IMR-90 (cell line): ENCODE measurements at places on chromosomes 7 and 10. TPM values are rescaled to one million over a fixed set of nuclear protein-coding genes. Genes with fewer than 3 reads are reported as not detected.

The RBP4 gene
- polyA plus RNA-seq: not detected in 2 replicates

The SPDYE6 gene
- polyA plus RNA-seq: not detected in 2 replicates

The MBL2 gene
- polyA plus RNA-seq: not detected in 2 replicates

The ZNF722 gene
- not detected in 2 replicates for polyA plus RNA-seq

The KLLN gene
- 0.26 and 0.36 TPM in 2 replicates for polyA plus RNA-seq

The MRM2 gene
- polyA plus RNA-seq: 16.9 and 19.1 TPM in 2 replicates

The CNPY1 gene
- not detected in 2 replicates for polyA plus RNA-seq

The LZTS2 gene
- polyA plus RNA-seq: 101 and 108 TPM in 2 replicates

The COL13A1 gene
- polyA plus RNA-seq: 31.3 and 32.0 TPM in 2 replicates

The ZFYVE27 gene
- polyA plus RNA-seq: 18.7 and 22.2 TPM in 2 replicates

The HOXA9 gene
- 0.32 and 0.59 TPM in 2 replicates for polyA plus RNA-seq

The CALCR gene
- polyA plus RNA-seq: not detected in 2 replicates

The RPEL1 gene
- 0.07 and 0.26 TPM in 2 replicates for polyA plus RNA-seq

The WNT8B gene
- polyA plus RNA-seq: 0.03 TPM in 1 of 2 replicates, not detected in the other

GRCh38 chr10:131437556-131438475 lies 126.3 kb upstream of the TCERG1L start:
- H3K4me1 ChIP-seq: no peaks in the 10 kb centered on the region
- H3K27ac ChIP-seq: no peak overlapping the region
- no peaks in the 10 kb centered on the region for H3K36me3 ChIP-seq

- no peak for DNase-seq
- no peaks in the 10 kb centered on the region for H3K36me3 ChIP-seq
- H3K27ac ChIP-seq: no peak overlapping the region
- no peaks in the 10 kb centered on the region for H3K27me3 ChIP-seq
These were observed 616.4 kb upstream of the MGMT start for GRCh38 chr10:128850647-128851046.

DNA sequence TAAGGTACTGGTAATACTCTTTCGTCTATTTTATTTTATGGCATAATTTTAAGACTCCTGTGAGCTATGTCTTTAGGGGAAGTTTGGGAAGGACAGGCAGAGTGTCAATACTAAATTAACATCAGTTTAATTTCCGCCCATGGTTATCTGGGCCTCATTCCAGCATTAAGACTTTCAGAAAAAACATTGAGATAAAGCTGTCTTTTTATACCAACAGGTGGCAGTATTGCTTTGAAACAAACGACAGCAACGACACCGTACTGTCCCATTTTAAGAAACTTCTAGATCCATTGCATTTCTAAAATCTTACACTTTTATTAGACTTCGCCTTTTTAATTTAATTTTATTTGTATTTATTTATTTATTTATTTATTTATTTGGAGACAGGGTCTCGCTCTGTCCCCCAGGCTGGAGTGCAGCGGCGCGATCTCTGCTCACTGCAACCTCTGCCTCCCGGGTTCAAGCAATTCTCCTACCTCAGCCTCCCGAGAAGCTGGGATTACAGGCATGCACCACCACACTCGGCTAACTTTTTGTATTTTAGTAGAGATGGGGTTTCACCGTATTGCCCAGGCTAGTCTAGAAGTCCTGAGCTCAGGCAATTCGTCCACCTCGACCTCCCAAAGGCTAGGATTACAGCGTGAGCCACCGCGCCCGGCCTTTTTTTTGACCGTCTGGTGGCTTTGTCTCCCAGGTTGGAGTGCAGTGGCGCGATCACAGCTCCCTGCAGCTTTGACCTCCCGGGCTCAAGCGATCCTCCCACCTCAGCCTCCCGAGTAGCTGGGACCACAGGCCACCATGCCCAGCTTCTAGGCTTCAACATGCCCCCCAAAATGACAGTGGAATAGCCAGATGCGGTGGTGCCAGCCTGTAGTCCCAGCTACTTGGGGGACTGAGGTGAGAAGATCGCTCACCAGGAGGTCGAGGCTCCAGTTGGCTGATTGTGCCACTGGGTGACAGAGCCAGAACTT lies 78.7 kb upstream of the C1GALT1 start:
- H3K36me3 ChIP-seq: no peaks in the 10 kb centered on the region
- no peak overlapping the region for H3K27ac ChIP-seq
- peaks cover 2% of the 10 kb centered on the region; the same call in 1 of the 2 replicates for H3K4me1 ChIP-seq
- no peak overlapping the region for H3K4me3 ChIP-seq
- DNase-seq: peak; percentile 74
- H3K27me3 ChIP-seq: no peaks in the 10 kb centered on the region

- no peaks in the 10 kb centered on the region for H3K27me3 ChIP-seq
- H3K27ac ChIP-seq: no peak overlapping the region; the same call in 1 of the 2 replicates
- peak; percentile 47 for DNase-seq
These were observed 3.1 kb downstream of the JCAD start for GRCh38 chr10:30056281-30056680.

DNA sequence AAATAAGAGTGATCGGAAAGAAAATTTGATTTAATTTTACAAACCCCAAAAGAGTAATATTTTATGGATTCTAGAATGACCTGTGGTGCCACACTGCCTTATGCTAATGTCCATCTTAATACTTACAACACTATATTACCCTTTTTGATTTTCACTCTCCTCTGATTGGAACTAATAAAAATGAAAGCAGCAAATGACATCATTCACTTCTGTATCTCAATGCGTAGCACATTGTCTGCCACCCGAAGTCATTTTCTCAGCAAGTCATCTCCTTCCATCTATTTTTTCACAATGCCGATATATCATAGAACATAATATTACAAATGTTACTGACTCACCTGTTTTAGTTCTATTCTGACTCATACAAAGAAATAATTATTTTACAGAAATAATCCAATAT lies 127.5 kb upstream of the PCLO start:
- H3K27me3 ChIP-seq: no peaks in the 10 kb centered on the region
- DNase-seq: no peak
- H3K4me1 ChIP-seq: no peaks in the 10 kb centered on the region
- no peaks in the 10 kb centered on the region for H3K36me3 ChIP-seq
- no peak overlapping the region for H3K4me3 ChIP-seq
- H3K27ac ChIP-seq: no peak overlapping the region

GRCh38 chr10:52314822-52315552 lies 906 bp downstream of the DKK1 start:
- H3K27ac ChIP-seq: peak overlapping the region; percentile 71
- peaks cover 6% of the 10 kb centered on the region; the same call in 1 of the 2 replicates for H3K36me3 ChIP-seq
- H3K4me3 ChIP-seq: peak overlapping the region; percentile 81
- H3K4me1 ChIP-seq: peaks cover 4% of the 10 kb centered on the region; the same call in 1 of the 2 replicates
- DNase-seq: peak; percentile 41
- H3K27me3 ChIP-seq: no peaks in the 10 kb centered on the region

GRCh38 chr10:115171392-115171960 lies 78.3 kb downstream of the ATRNL1 start:
- no peak overlapping the region for H3K27ac ChIP-seq
- H3K4me3 ChIP-seq: no peak overlapping the region
- no peaks in the 10 kb centered on the region for H3K4me1 ChIP-seq
- no peak for DNase-seq
- no peaks in the 10 kb centered on the region for H3K27me3 ChIP-seq

GRCh38 chr7:86149024-86149665 lies 494.6 kb upstream of the GRM3 start:
- no peaks in the 10 kb centered on the region for H3K4me1 ChIP-seq
- no peaks in the 10 kb centered on the region for H3K36me3 ChIP-seq
- no peaks in the 10 kb centered on the region for H3K27me3 ChIP-seq
- no peak overlapping the region for H3K4me3 ChIP-seq
- no peak for DNase-seq

- H3K4me3 ChIP-seq: no peak overlapping the region
- no peaks in the 10 kb centered on the region for H3K27me3 ChIP-seq
- DNase-seq: no peak
- no peaks in the 10 kb centered on the region for H3K36me3 ChIP-seq
- H3K4me1 ChIP-seq: peaks cover 2% of the 10 kb centered on the region; the same call in 1 of the 2 replicates
These were observed 72.7 kb downstream of the GPR85 start for GRCh38 chr7:113013761-113014449.

- no peaks in the 10 kb centered on the region for H3K36me3 ChIP-seq
- no peak for DNase-seq
- no peak overlapping the region for H3K27ac ChIP-seq
- no peak overlapping the region for H3K4me3 ChIP-seq
- no peaks in the 10 kb centered on the region; the same call in 1 of the 2 replicates for H3K4me1 ChIP-seq
These were observed 487.4 kb downstream of the PLXDC2 start for GRCh38 chr10:20303453-20304152.

DNA sequence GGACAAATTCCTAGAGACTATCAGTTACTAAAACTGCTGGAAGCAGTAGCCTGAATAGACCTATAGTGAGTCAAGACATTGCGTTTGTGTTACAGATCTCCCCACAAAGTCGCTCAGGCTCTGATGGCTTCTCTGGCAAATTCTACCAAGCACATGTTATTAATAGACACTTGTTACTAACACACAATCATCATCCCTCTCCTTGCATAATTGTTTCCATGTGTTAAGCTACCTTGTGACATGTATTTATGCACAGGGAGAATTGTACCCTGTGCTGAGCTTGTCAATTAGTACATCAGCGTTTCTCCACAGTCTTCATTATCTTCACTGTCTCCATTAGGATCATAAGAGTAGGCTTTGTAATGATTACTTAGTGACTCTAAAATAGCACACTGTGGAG lies 31.2 kb downstream of the DYNC2I1 start:
- no peak overlapping the region for H3K4me3 ChIP-seq
- H3K27ac ChIP-seq: no peak overlapping the region
- no peak for DNase-seq
- H3K36me3 ChIP-seq: peaks cover 18% of the 10 kb centered on the region

- peaks cover 4% of the 10 kb centered on the region for H3K36me3 ChIP-seq
- peaks cover 10% of the 10 kb centered on the region for H3K4me1 ChIP-seq
- H3K27me3 ChIP-seq: no peaks in the 10 kb centered on the region
- peak within 1 kb of the TSS; percentile 100 for H3K27ac ChIP-seq
- peak; percentile 93 for DNase-seq
- peak within 1 kb of the TSS; percentile 97 for H3K4me3 ChIP-seq
These were observed at the start of gene MYOF for GRCh38 chr10:93482145-93482834. TSS of gene MYOF (minus strand) at chr10:93482334. CDS start at chr10:93482194, 140 bp downstream.

- peaks cover 4% of the 10 kb centered on the region for H3K27me3 ChIP-seq
- DNase-seq: peak; percentile 45
- H3K4me3 ChIP-seq: no peak overlapping the region
- no peak overlapping the region for H3K27ac ChIP-seq
These were observed 132.4 kb downstream of the TSPAN12 start for GRCh38 chr7:120725376-120726039.

- no peaks in the 10 kb centered on the region for H3K4me1 ChIP-seq
- H3K4me3 ChIP-seq: no peak overlapping the region
- H3K27ac ChIP-seq: no peak overlapping the region
- DNase-seq: no peak
- peaks cover 3% of the 10 kb centered on the region; the same call in 1 of the 2 replicates for H3K36me3 ChIP-seq
- H3K27me3 ChIP-seq: no peaks in the 10 kb centered on the region
These were observed 82.1 kb downstream of the TRIM24 start for GRCh38 chr7:138542183-138542582.

GRCh38 chr10:77175631-77176222 lies 461.9 kb downstream of the KCNMA1 start:
- H3K4me1 ChIP-seq: peaks cover 6% of the 10 kb centered on the region; the same call in 1 of the 2 replicates
- H3K27me3 ChIP-seq: no peaks in the 10 kb centered on the region
- no peak overlapping the region for H3K4me3 ChIP-seq
- no peaks in the 10 kb centered on the region for H3K36me3 ChIP-seq

- no peak overlapping the region for H3K27ac ChIP-seq
- no peaks in the 10 kb centered on the region for H3K4me1 ChIP-seq
- no peaks in the 10 kb centered on the region for H3K27me3 ChIP-seq
- H3K4me3 ChIP-seq: no peak overlapping the region
These were observed 274.8 kb downstream of the PTPRN2 start for GRCh38 chr7:158312789-158313188.
